ENCODE measurements at places on chromosomes 2 and 18.

DNA sequence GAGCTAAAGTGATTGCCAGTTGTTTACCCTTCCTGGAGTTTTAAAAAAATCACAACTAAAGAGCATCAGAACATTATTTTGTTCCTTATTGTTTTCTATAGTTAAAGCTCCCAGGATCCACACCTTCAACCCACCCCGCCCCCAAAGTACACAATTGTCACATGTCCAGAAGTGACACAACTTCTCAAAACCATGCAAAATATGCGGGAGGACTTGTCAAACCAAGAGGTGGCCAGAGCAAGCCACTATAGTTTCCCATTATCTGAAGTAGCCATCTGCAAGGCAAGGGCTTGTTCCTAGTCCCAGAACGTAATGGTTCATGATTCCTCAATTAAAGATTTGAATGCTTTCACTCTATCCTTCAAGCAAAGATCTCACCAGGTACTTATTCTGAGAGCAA lies 9.9 kb upstream of the INO80C start:
- DNase-seq = no peak

DNA sequence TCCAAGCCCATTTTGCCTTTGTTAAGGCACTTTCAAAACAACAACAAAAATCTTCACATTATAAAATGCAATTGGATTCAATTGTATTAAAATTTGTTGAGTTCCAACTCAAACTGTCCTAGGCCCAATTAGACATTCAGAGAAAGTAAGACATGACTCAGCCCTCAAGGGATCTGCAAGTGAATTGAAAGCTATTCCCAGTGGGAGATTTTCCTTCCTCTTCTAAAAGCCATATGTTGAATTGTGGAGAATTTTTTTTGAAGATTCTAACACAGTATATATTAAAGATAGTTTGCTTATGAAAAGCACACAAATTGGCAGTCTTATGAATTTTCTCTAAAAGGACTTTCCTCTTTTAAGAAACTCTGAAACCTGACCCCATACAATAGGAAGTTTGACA lies 268.0 kb upstream of the PARD3B start:
- DNase-seq = no peak

GRCh38 chr2:111689941-111690340 lies 194.1 kb downstream of the ANAPC1 start:
- no peak for DNase-seq

DNA sequence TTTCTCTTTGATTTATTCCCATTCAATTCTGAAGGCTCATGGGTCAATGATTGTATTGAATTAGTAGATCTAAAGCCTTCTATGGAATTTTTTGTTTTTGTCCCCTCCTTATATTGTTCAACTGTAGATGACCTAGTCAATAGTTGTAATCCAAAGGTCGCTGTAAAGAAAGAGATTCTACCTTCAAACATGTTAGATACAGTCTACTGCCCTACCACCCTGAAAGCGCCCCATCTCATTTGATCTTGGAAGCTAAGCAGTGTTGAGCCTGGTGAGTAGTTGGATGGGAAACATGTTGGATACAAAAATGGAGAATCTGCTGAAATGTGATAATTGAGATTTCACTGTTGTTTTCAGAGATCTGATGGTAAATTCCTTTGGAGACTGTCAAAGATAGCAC lies 63.0 kb downstream of the PPP1R1C start:
- no peak for DNase-seq

Data from omental fat pad (tissue), 4 donors.